Naive thymus-derived CD4-positive, alpha-beta T cell (primary cell): ENCODE measurements at places on chromosomes 7 and 10. TPM values are rescaled to one million over a fixed set of nuclear protein-coding genes. Genes with fewer than 3 reads are reported as not detected.

- no peak for DNase-seq
These were observed 11.4 kb upstream of the KCTD7 start for GRCh38 chr7:66617295-66617694.

GRCh38 chr7:73623798-73624668 lies at the start of gene MLXIPL:
MLXIPL (minus strand) TSS chr7:73624522; CDS start chr7:73624492, 30 bp downstream.
- peak; percentile 16 for DNase-seq

The PON3 gene
- polyA plus RNA-seq, result 0.65 TPM

The MMRN2 gene
- 0.34 TPM for polyA plus RNA-seq

DNA sequence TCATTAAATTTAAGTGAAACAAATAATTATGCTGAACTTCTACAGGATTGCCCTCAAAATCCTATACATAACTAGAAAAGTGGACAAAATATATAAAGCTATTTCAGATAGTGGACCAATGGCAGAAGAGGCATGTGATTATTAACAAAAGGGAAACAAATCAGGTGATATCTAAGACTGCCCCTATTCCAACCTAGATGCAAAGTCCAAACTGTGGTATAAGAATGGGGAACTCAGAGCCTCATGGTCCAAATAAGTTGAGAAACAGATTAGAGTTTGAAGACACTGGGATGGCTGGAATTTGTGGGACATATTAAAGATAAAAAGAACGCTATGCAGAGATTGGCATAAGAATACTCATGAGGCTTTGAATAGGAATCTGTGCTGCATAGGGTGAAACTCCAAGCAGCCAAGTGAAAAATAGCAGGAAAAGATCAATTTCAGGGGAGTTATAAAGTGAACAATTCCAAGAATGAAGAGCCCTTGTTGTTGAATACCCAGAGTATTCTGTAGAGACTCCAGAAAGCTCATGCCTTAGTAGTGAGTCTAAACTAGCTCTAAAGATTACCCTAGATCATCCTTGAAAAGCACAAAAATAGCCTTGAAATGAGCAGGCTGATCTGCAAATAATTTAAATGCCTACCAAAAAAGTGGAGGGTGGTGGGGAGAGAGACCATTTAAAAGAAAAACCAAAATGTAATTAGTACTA lies 152.4 kb downstream of the IMMP2L start:
- DNase-seq, result no peak

- no peak for DNase-seq
These were observed 220.8 kb upstream of the GPR26 start for GRCh38 chr10:123445261-123445775.
